MCF 10A (cell line): ENCODE measurements at places on chromosomes 3 and 15. TPM values are rescaled to one million over a fixed set of nuclear protein-coding genes. Genes with fewer than 3 reads are reported as not detected.
A peak's percentile ranks its signal among the peaks of the same experiment; 100 is the strongest.

DNA sequence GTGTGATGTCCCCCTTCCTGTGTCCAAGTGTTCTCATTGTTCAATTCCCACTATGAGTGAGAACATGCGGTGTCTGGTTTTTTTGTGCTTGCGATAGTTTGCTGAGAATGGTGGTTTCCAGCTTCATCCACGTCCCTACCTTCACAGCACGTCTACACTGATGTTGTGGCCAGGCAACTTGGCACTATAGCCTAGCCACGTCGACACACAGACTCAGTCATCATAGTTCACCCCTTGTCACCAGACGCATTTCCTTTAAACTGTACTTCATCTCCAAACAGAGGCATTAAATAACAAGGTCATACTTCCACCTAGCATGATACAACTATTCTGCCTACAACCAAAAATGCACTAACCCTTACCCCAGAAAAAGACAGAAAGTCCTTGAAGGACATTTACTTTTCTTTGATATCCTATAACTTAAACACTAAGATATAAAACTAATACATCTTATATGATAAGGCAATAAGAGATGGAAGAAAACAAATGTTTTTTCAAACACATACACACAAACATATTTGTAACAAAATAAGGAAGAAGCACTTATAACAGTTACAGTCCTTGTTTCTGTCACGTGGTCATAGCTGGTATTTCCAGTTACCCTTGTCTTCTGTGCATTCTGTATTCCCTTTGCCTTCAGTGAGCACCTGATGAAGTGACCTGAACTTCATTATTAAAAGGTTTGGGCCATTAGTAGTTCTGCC lies 121.4 kb downstream of the KLF13 start:
- no peak for DNase-seq

GRCh38 chr3:169865176-169865767 lies 4.5 kb downstream of the LRRC31 start:
- DNase-seq: no peak

DNA sequence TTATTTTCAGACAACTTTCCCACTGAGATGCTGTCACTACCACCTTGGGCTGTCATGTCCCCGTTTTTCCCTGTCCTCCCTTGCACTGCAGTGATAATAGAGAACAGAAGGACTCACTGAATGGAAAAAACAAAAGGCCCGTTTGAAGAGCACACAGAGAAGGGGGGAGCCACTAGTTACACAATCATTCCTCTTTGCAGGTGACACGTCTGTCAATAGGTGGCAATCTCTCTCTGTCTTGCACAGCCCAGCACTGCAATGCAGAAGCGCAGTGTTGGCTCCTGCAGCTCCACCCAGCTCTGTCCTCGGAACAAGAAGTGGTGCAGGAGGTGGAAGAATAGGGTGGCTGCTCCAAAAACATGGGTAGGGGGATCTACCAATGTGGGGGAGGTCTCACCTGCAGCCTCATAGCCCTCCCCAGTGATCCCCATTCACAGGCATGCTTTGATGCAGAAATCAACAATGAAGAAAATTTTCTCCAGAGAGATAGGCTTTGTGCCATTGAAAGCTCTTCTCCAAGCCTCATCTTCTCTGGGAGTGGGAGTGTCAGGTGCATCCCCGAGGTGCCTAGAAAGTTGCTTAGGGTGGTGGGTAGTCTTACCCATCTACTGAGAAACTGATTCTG lies 31.8 kb downstream of the FSTL1 start:
- DNase-seq: peak; percentile 70

Gene HEG1
- 8.6 and 10.3 TPM in 2 replicates for total RNA-seq

DNA sequence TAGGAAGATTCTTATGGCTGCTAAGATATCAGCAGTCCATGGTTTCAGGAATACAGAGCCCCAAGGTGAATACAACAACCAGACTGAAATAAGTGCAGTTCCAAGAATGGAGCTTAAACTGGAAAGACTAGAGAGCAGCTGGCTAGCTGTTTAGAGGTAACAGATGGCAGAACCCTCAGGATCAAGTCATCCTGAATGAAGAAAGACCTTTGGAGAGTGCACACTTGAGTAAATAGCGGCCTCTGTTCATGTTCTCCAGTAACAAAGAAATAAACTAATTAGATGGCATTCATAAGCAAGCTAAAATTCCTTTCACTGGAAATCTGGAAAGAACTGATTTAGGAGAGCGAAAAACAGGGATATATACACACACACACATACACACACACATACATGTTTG lies 968.4 kb downstream of the FHIT start:
- no peak for DNase-seq

Gene GOLGA6L10
- 1.9 and 2.6 TPM in 2 replicates for total RNA-seq

DNA sequence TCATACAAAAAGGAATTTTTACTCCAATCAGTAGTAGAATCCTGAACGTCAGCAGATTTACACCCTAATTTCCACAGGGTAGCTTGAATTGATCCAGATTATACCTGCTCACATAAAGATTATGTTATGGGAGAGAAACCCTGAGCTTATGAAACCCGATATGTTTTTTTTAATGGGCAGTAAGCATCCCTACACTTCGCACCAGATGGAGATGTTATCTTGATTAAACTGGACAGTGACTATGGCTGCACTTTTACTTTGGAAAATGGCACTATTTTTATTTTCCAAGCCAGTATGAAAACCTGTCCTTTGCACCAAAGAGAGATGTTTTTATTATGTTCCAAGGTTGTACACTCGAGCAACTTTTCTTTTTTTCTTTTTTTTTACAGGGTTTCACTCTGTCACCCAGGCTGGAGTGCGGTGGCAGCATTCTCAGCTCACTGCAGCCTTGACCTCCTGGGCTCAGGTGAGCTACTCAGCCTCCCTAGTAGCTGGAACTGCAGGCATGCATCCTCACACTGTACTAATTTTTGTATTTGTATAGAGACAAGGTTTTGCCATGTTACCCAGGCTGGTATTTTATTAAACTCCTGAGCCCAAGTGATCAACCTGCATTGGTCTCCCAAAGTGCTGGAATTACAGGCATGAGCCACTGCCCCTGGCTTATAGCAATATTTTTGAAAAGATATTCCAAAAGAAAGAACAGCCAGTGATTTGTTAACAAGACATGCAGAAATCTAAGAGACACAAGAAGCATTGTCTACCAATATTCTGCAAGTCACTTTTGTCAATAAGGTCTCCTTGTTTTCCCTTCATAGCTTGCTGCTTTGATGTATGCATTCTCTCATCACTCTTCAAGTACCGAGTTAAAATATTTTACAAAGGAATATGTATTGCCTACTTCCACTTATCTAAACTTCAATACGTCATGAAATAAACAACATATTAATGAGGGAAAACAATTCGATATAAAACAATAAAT lies 1412.6 kb downstream of the ZPLD1 start:
- DNase-seq: no peak

Gene CLDN16
- 0.23 TPM in 1 of 2 replicates, not detected in the other for total RNA-seq

- DNase-seq: no peak
These were observed 553.7 kb downstream of the PDCD6IP start for GRCh38 chr3:34351882-34352777.

- peak; percentile 86 for DNase-seq
These were observed 48.3 kb upstream of the TRIM42 start for GRCh38 chr3:140629357-140630137.

DNA sequence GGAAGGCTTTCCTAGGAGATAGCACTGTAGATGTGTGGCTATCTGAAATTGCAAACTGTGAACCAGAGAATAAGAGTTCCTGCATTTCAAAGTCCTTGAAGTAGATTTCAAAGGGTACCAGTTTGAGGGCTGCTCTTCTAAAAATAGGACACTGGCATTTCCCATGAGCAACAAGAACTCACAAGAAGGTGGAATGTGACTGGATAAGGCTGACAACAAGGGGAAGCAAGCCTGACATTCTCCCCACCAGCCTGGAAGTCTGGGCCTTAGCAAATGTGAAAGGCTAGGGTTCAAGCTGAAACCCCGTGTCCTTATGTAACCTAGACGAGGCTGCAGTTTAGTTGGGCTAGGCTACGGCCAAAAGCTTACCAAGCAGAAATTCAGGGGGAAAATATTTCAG lies 18.7 kb upstream of the TJP1 start:
- DNase-seq: no peak

Gene COLQ
- total RNA-seq: 0.44 and 1.4 TPM in 2 replicates

DNA sequence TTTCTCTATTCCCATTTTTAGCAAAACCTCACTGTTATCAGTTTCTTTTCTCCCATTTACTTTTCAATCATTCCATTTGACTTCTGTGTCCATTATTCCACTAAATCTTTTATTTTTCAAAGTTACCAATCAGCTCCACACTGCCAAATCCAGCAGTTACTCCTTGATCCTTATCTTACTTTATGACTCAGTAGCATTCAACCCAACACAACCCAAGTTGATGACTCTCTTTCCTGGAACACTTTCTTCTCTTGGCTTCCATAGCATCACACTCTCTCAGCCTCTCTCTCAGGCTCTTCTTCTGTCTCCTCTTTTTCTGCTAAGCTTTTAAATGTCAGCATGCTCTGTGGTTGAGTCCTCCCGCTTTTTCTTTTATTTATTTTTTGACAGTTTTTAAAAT lies 36.3 kb downstream of the RASGRP1 start:
- no peak for DNase-seq

- DNase-seq: no peak
These were observed 78.8 kb downstream of the EOMES start for GRCh38 chr3:27643355-27643754.

Gene ROPN1B
- total RNA-seq: not detected in 2 replicates

DNA sequence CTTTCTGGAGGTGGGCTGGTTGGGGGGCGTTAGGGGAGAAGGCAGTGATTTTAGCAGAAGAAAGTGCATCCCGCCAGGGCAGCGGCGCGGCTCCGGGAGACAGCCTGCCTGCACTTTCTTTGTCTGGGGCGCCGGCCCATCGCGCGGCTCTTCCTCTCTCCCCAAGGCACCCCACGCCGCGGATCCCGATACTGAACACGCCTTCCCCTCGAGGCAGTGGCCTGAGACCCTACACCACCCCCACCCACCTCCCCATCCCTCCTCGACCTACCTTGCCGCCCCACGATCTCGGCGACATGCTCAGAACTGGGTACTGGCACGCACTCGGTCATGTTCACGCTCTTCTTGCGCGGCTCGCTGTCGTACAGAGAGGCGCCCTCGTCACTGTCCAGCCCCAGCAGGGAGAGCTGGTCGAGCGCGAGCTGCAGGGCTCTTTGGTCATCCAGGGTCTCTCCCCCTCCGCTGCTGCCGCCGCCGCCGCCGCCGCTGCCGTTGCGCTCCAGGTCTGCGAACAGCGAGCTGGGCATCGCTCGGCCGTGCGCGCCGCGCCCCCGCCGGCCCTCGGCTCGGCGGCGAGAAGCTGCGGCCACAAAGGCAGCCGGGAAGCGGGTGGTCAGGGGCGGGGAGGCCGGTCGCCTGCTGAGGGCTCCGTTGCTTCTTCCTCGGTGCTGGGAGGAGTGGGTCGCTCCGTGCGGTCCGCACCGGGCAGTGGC lies 483 bp downstream of the MEX3B start:
- DNase-seq: peak; percentile 35

DNA sequence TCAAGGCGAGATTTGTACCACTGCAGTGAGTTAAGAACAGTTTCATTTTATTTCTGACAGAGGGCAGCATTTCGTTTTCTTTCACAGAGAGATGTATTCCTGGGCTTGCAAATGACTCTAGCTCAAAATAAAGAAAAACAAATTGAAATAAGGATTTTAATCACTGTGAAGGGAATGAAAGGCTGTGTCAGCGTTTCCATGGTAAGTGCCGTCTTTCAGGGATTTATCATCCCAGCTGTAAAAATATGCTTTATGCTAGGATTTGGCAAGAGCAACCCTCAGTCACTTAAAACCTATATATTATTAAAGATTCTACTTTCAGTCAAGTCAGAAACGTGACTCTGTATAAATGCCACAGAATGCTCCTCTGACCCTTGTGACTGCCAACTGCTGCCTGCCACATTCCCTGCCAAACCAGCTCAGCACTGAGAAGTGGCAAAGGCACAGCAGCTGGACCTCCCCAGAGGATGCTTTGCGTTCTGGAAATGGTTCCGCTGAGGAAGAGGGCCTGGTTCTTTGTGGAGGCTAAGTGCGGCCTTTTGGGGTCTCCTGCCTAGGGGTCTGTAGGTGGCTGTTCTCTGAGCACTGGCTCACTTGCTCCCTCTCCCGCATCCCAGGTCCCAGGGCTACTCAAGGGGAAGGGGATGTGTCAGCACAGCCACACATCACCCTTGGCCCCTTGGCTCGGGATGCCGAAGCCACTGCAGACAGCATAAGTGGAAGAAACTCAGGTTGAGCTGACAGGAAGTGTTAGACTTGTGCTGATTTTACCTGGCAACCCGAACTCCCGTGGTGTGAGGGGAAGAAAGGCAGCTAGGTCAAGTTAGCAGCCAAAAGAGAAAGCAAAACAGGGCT lies 56.6 kb upstream of the POMGNT2 start:
- DNase-seq: peak; percentile 49

GRCh38 chr3:48562367-48563095 lies 1.1 kb downstream of the UCN2 start:
- no peak for DNase-seq

GRCh38 chr3:19543212-19543841 lies 390.7 kb downstream of the EFHB start:
- DNase-seq: peak; percentile 55

Gene LEKR1
- total RNA-seq: 1.3 and 2.2 TPM in 2 replicates

- DNase-seq: no peak
These were observed 341 bp downstream of the HEXA start for GRCh38 chr15:72375501-72375845.

Gene AGTR1
- total RNA-seq: not detected in 2 replicates

Gene MYLK
- total RNA-seq: 1.3 and 2.3 TPM in 2 replicates

DNA sequence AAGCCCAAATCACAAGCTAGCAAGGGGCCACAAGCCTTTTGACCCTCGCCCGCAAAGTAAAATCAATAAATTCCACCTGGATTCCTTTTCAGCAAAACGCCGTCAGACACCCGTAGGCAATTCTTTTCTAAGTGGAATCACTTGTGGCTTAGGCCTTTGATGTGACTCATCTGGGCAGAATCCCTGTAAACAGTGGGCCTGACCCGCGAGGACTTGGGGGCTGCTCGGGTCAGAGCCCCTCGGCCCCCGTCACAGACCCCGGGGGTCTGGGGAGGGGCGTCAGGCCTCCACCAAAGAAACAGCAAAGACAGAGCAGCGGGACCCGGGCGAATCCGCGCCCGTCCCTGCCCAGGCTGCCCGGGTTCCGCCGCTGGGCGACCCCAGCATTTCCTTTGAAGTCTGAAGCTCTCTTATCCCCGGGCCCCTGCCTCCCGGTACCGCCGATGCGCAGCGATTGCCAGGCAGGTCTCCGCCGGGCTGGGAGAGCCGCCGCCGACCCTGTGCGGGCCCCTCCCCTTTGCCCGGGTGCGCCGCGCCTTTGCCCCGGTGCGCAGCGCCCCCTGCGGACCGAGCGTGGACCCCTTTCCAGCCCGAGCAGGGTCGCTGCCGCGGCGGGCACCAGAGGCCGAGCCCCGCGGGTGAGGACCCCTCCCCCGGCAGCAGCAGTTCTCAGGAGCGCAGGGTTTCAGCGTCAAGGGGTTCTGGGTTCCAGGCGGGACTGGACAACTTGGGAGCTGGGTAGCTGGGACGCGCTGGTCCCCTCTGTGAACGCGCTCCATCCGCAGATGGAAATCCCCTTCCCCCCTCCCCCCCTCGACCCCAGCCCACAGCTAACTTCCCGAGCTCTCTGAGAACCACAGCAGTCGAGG lies 178.3 kb downstream of the UACA start:
- DNase-seq: no peak
